Tibial artery (tissue), 4 donors: ENCODE measurements at places on chromosomes 1 and 21.

- DNase-seq, result no peak
Measured at GRCh38 chr1:172843444-172843843, 184.5 kb downstream of the FASLG start.

DNA sequence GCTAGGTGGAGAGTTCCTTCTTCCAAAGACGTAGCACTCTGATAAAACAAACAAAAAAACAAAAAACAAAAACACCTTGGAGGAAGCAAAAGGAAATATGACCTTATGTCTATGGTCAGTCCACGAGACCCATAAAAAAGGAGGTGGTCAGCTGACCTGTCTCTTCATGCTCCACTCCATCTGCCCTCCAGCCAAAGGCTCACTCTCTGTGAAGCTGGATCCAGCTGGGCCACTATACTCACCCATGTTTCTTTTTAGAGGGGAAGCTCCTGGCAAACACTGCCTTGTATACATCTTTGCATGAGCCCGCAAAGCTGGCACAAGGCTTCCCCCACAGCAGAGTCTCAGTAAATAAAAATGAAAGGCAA is 126.1 kb upstream of the CACHD1 start:
- no peak for DNase-seq

GRCh38 chr1:226568975-226569741 is 20.6 kb downstream of the STUM start:
- no peak for DNase-seq

- peak; percentile 60 for DNase-seq
Measured at GRCh38 chr1:29256979-29257804, 20.9 kb downstream of the PTPRU start.

GRCh38 chr21:34790341-34790740 is 121.5 kb downstream of the CLIC6 start:
- DNase-seq, result no peak

DNA sequence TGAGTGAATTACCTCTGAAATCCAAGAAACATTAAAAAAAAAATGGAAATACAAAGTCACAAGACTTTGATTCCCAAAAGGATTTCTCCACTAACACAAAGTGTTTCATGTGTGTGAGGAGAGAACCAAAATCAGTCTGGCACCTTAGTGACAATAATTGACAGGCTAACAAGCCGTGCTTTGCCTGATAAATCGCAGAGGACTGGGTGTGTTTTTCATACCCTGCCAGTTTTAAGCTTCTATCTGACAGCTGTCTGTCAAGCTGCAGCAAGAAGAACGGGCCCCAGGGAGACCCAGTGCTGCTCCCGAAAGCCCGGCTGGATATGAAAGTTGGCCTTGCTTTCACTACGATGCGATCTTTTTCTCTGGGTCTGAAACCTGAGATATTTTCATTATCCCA is 101.6 kb upstream of the KCNK2 start:
- no peak for DNase-seq

GRCh38 chr1:99119188-99119587 is 114.5 kb upstream of the PLPPR5 start:
- no peak for DNase-seq

- peak; percentile 43 for DNase-seq
Measured at GRCh38 chr1:167297222-167298214, 76.8 kb downstream of the POU2F1 start.

GRCh38 chr21:36034211-36034913 is 26.0 kb downstream of the SETD4 start:
- no peak for DNase-seq

GRCh38 chr1:2355373-2356261 is 35.7 kb downstream of the MORN1 start:
- DNase-seq, result peak; percentile 65

DNA sequence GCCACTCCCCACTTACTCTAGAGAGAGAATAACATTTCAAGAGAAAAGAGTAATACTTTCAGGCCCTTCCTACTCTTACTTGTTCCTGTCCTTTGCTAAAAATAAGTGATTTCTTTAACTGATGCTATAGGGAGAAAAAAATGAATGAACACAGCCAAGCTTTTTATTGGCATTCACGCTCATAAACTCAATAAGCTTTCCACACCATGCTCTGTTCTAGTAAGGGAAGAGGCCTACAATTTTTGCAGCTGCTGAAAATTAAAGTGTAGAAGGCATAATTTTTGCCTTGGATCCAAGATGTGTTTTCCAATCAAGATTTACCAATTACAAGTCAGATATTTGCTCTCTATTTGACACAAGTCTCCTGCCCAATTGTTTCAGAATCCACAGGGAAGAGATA is 188.1 kb upstream of the RGS18 start:
- no peak for DNase-seq

DNA sequence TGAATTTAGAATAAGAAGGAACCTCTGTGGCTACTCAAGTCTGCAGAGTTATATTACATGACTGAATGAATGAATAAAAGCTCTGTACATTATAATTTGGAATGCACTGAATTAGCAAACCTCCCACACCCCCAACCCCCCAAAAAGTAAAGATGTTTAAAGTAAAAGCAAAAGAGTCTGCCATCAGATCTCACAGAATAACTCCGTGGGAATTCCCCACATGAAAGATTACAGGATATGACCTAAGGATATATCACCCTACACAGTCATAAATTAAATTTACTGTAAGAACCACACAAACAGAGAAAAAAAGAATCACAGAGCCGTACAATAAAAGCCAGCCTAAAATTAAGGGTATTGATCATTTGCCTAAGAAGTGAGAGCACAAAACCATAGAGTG is 587.3 kb downstream of the PTPRC start:
- no peak for DNase-seq

- no peak for DNase-seq
Measured at GRCh38 chr1:178362747-178363146, 134.0 kb downstream of the CLEC20A start.

GRCh38 chr1:162538815-162539431 is 22.6 kb upstream of the UAP1 start:
- no peak for DNase-seq

DNA sequence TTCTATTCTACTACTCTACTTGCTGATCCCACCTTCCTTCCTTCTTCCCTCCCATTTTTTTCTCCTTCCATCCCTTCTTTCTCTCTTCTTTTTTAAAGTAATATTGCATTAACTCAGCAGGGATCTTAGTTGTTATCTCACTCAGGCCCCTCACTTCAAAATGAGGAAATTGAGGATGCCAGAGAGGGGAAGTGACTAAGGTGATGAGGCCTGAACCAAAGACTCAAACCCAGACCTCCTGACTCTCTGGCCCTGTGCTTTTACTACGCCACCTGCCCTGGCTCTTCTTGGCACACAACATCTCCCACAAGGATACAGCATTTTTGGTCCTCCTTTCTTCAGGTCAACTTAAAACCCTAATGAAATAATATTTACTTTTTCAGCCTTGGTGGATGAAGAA is 151.7 kb upstream of the ZNF648 start:
- no peak for DNase-seq

GRCh38 chr1:62905309-62905708 is 121.4 kb downstream of the ATG4C start:
- DNase-seq, result no peak

GRCh38 chr1:46815133-46815532 is 16.3 kb downstream of the CYP4B1 start:
- DNase-seq, result no peak

GRCh38 chr1:18549906-18550305 is 69.2 kb downstream of the KLHDC7A start:
- no peak for DNase-seq

DNA sequence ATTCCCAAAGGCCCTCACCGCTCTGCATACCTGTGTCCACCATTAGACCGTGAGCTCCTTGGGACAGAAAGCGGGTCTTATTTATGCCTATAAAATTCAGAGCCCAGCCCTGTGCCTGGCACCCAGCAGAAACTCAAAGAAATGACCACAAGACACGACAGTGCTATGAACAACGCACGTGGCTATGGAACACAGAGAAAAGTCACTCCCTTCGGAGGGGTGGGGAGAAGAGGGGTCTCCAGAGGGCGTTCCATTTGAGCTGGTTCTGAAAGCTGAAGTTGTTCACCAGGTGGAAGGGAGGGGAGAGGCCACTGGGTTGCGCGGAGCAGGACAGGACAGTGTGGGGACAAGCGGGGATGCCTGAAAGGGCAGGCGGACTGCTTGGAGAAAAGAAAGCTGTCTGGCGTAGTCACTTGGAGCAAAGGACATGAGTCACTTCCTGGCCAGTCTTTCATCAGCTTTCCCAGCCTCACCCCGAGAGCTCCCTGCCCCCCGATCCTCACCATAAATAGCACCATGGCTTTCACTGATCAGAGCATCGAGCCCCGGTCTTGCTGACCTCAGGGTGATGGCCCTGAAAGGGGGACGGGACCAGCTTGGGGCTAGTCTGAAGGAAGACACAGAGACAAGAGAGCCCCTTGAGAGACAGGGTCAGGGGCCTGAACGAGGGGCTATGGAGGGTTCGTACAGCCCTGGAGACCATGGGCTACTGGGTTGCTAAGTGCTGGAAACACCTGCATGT is 28.5 kb downstream of the ECE1 start:
- DNase-seq, result peak; percentile 91

GRCh38 chr1:117044217-117044616 is 15.9 kb upstream of the TTF2 start:
- DNase-seq, result no peak

GRCh38 chr1:19758227-19758830 is 41.4 kb downstream of the TMCO4 start:
- no peak for DNase-seq

- DNase-seq, result no peak
Measured at GRCh38 chr1:178521241-178521640, 8.3 kb downstream of the TEX35 start.

- no peak for DNase-seq
Measured at GRCh38 chr1:177923441-177923840, 46.4 kb downstream of the SEC16B start.

- no peak for DNase-seq
Measured at GRCh38 chr1:230905733-230906132, 37.4 kb upstream of the C1orf198 start.
